ENCODE measurements at places on chromosomes 2 and 18.

- no peak for DNase-seq
Observed at GRCh38 chr2:28047681-28048080, 157.2 kb downstream of the BABAM2 start.

- DNase-seq: no peak
Observed at GRCh38 chr2:17000184-17000482, 334.5 kb upstream of the CYRIA start.

DNA sequence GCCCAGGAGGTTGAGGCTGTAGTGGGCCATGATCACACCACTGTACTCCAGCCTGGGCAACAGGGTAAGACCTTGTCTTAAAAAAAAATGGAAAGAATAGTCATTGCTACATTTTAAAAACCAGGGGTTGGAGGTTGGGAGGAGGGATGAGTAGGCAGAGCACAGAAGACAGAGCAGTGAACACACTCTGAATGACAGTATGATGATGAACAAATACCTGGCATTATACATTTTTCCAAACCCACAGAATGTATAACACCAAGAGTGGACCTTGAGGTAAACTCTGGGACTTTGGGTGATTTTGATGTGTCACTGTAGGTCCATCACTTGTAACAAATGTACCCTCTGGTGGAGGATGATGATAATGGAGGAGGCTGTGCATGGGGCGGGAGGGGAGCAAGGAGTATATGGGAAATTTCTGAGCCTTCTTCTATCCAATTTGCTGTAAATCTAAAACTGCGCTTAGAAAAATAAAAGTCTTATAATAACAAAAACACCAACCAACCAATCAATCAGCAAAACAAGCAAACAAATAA lies 111.4 kb upstream of the PGAP1 start:
- DNase-seq: no peak

DNA sequence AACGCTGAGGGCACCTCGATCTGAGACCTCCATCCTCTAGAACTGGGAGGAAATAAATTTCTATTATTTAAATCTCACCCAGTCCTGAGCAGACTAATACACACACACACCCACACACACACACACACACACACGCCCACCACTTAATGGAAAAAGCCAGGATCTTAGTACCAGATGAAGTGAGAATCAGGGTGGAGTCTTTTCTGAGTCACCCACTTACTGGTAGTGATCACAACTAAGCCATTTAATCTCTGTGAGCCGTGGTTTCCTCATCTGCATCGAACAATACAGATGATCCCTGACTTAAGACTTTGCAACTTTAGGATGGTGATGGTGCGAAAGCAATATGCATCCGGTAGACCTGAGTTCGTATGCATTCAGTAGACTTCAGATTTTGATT lies 18.6 kb downstream of the THNSL2 start:
- DNase-seq: no peak
